ENCODE measurements at places on chromosomes 6 and 20.
A peak's percentile ranks its signal among the peaks of the same experiment; 100 is the strongest.

DNA sequence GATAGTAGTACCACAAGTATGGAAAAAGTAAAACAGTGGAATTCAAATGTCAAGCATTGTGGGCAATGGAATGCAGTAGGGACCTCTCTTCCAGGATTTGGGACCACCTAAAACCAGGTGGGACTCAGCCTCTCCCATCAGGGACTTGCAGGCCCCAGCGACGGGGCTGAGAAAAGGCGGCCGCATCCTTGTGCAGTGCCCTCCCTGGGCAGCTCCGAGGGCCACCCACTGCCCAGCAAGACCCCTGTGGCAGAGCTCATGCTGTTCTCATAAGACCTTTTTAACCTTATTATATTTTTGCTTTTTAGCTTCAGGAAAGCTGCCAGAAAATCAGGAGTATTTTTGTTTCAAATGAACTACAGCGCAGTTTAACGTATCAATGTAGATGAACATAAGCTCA, 142.6 kb upstream of the RPS6KA2 start:
- DNase-seq, result no peak

DNA sequence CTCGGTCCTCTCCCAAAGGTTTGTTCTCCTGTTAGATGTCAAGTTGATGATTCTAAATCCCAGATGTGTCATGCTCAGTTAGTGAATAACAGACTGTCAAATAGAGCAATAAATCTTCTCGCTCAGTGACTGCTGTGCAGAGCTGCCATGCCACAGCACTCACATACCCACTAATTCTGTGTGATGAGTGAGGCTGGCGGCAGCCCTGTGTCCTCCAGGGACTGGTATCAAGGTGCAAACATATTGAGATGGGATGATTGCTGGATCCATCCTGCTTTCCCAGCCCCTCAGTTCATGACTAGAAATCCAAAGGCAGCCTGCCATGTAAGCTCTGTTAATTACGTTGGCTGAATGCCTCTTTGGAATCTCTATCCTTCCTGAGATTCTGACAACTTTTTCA, 103.9 kb downstream of the OLIG3 start:
- DNase-seq, result peak; percentile 29

DNA sequence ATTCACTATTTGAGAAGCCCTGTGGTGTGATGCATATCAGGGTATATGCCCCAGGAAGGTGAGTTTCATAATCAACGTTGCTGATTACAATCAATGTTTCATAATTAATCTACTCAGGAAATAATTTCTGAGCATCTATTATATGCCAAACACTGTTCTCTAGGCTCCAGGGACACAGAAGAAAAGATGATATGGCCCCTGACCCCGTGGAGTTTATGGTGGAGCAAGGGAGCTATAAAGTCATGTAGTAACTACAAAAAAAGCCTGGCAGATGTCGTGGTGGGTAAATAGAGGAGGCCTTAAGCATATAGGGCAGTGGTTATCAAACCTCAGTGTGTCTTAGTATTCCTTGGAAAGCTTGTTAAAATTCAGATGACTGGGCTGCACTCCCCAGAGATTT, 40.1 kb upstream of the BCAS1 start:
- DNase-seq, result no peak

DNA sequence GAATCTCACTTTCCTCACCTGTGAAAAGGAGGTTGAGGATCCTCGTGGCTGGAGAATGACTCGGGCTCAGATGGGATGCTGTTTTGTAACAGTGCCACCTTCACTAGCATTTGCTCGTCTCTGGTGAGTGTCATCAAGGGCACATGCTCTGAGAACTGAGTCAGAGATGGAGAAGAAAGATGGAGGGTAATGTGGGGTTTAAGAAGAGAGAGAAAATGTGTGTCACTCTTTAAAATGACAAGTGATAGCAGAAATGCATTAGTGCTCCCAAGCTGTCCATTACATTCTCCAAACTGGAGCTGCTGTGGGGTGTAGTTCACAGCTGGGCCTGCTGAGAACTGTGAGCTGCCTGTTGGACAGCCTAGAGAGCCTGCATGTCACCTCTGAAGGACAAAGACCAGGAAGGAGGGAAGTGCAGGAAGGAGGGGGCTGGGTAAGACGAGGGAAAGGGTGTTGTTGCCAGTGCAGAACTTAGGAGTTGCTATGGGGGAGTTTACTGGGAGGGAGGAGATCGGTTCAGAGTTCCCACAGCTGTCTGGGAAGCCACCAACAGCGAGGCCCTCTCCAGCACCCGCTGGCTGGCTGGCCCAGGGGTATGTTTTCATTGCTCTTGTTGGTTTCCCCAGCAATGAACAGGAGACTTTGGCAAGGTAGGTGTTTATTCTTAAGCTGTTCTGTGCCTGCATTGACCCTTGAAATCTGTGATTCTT, 19.8 kb downstream of the GMPR start:
- DNase-seq, result no peak

GRCh38 chr6:170163405-170164170, 127.3 kb downstream of the DLL1 start:
- DNase-seq, result no peak

DNA sequence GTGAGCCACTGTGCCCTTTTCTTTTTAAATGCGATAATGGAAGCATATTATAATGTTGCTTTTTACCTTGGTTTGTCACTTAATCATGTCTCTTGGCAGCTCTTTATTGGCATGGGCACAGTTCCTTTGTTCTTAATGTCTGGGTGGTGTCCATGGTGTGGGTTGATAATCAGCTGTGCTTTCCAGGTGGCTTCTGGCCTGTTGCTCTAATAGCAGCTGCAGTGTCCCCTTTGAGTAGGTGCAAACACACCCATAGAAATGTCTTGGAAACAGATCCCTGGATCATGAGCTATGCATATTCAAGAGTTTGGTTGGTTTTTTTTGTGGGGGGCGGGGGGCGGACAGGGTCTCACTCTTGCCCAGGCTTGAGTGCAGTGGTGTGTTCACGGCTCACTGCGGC, 29.9 kb downstream of the EFCAB8 start:
- DNase-seq, result no peak

DNA sequence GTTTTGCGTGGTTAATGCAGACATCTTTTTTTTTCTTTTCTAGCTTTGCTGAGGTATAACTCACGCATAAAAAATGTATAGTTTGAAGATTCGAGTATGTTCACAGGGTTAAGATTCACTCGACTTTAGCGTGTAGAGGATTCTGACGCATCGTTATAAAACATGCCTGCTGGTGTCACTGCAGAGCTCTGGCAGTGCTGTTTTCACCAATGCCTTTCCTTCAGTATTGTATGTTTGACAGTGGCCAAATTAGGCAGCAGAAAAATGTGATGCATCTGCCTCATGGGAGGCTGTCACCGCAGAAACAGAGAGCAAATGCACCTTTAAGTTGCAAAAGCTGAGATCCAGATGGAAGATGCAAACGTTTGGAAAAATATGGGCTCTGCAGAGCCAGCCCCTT, 18.0 kb upstream of the SIRPB2 start:
- peak; percentile 57 for DNase-seq

GRCh38 chr20:53829255-53829723, 235.7 kb upstream of the ZNF217 start:
- peak; percentile 93 for DNase-seq

- DNase-seq, result no peak
Observed at GRCh38 chr20:20317621-20318364, 50.1 kb upstream of the INSM1 start.

GRCh38 chr6:51514748-51515402, 572.5 kb downstream of the PKHD1 start:
- DNase-seq, result no peak

DNA sequence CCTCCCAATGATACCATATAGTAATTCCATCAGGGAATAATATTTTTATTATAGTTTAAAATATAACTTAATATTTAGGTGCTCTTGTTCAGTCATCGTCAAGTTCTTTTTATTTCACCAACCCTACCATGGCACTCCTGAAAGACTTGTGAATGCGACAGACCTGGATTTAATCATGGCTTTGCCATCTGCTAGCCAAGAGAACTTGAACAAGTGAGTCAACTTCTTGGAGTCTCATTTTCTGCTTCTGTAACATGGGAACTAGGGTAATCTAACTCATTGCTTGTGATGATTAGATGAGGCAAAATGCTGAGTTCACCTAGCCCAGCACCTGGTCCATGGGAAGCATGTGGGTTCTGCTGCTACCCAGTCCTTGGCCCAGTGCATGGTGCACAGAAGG, 62.9 kb downstream of the ESR1 start:
- DNase-seq, result no peak

DNA sequence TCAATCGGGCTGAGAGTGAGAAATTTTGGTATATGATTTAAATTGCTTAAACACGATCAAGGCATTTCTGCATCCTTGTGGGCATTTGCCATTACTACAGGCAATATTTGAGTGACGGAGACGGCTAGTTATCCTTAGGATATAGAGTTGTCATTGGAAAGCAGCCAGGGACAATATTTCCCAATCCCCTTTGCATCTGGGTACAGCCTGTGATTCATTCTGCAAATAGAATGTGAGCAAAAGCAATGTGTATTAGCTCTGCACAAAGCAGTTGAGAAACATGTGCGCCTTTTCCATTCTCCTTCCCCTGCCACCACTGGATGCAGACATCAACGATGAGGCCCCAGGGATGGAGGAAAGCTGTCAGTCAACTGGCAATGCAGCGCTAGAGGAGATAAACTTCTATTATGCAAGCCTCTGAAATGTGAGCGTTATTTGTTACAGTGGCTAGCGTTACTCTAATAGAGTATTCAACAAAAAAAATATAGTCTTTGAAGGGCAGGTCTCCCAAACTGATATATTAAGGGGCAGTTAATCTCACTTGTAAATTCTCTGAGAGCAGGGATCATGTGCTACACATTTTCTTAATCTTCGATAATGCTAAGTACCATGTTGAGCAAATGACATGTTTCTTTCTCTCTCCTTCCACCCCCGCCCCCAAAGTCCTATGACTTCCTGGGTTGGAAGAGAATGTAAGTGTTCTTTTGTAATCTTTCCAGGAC, 37.1 kb upstream of the NCOA3 start:
- DNase-seq, result peak; percentile 67

DNA sequence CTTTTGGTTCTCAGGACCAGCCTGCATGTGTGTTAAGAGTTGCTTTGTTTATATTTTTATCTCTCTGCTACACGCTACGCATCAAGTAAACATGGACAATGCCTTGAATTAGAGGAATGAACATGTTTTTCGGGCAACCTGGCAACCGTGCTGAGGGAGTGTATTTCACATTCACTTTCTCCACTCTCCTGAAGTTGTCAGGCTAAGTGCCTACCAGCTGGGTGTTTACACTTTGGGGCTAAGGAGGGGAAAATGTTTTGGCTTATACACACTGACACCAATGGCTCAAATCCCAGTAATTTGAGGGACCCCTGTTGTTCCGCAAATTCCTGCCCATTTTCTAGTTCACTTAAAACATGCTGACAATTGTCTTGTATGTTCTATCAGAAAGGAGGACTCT, 141.5 kb upstream of the PDE7B start:
- no peak for DNase-seq

DNA sequence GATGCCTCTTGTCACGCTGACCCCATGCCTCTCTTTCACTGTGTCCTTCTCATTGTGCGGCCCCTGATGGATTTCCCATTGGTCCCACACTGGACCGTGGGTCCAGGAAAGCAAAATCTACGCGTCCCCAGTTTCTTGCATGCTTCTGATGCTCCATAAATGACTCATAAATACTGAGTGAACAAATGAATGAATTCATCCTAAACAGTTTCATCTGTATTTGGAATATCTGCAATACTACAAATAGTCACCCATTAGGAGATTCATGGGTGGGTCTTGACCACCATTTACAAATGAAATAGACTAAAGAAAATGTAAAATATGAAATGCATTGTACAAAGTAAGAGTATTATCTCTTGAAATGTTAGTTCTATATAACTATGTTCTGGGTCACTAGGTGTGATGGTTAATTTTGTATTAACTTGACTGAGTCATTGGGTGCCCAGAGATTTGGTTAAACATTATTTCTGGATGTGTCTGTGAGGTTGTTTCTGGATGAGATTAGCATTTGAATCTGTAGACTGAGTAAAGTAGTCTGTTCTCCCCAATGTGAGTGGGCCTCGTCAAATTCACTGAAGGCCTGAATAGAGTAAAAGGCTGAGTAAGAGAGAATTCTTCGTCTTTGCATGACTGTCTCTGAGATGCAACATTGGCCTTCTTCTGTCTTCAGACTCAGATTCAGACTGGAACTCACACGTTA, 448.7 kb downstream of the PREX1 start:
- peak; percentile 63 for DNase-seq

DNA sequence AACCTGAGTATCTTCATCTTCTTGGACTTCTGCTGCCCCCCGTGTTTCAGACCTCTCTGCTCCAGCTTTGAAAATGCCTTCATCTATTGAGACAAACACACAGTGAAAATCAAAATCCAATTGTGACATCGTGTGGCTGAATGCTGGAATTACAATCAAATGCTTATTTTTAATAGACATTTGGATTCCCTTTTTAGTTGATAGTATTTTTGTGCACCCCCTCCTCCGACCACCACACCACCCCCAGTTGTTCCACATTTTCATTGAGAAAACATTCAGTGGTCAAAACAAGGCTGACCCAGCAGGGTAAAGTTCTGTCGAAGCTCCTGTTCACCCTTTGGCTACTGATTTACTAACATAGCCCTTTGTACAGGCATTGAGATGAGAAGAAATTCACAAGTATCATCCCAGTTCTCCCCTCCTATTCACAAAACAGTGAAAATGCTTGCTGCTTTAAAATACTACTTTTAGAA, 79.0 kb downstream of the NRSN1 start:
- DNase-seq, result peak; percentile 48

GRCh38 chr20:50810842-50811241, 16.0 kb downstream of the BCAS4 start:
- DNase-seq, result no peak

- DNase-seq, result no peak
Observed at GRCh38 chr20:37669773-37670236, 24.0 kb upstream of the CTNNBL1 start.

DNA sequence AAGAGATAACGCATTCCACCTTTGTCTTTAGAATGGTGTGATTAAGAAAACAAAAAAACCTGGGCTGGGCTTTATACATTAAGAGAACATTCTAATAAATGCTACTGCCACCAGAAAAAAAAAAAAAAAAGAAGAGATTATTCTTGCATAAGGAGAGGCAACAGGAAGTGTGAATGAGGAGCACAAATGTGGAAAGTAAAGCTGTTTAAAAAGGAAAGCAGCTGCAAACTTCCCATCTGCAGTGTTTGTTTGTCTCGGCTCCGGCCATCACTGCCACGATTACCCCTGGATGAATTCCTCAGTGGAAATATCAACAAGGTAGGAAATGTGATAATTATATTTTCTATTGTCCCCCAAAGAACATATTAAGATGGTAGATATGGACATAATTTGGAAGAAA, 223.9 kb downstream of the PHF3 start:
- no peak for DNase-seq
